ENCODE measurements at places on chromosomes 1 and 21. TPM values are rescaled to one million over a fixed set of nuclear protein-coding genes. Genes with fewer than 3 reads are reported as not detected.

ANKRD34A gene
- polyA plus RNA-seq: 0.90 TPM

CRYBG2 gene
- 1.7 TPM for polyA plus RNA-seq

ARHGEF16 gene
- 10.0 TPM for polyA plus RNA-seq

TRNAU1AP gene
- polyA plus RNA-seq: 36.8 TPM

ADCY10 gene
- polyA plus RNA-seq: 0.18 TPM

AMY1B gene
- polyA plus RNA-seq: 0.45 TPM

LCA5L gene
- polyA plus RNA-seq: 4.3 TPM

Data from right lung (tissue), 10 donors.